Renal cortex interstitium (tissue), 15 donors: ENCODE measurements at places on chromosomes 1 and 21.

- DNase-seq: no peak
These were observed 3.4 kb downstream of the PRPF38B start for GRCh38 chr1:108695535-108695934.

DNA sequence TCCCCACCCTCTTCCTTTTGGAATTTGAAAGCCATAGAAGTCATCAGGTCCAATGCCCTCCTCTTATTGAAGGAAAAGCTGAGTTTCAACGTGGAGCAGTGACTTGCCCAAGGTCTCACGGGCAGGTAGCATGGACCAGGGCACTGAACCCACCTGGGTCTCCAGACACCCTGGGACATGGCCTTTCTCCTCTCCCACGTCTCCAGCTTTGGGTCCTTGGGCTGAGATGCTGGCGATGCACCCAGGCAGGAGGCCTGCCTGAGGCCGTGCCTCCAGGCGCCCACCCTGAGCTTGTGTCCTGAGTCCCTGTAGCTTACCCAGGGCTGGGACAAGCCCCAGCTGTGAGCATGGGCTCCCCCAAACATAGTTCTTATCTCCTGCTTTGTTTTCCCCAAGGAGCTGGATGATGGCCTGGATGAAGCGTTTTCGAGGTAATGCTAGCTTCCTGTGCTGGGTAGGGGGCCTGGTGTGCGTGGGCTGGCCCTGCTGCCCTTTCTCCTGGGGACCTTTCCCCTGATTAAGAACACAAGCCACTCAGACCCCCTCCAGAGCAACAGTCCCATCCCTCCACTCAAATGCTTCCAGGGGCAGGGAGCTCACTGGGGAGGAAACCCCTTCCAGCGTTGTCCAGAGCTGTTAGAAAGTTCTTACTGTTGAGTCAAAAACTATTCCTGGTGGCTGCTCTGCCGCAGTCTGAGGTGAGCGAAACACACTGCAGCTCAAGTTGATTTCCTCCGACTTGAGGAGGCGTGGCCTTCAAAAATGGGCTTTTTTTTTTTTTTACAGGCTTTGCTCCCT lies 21.6 kb downstream of the LDLRAP1 start:
- DNase-seq: no peak

DNA sequence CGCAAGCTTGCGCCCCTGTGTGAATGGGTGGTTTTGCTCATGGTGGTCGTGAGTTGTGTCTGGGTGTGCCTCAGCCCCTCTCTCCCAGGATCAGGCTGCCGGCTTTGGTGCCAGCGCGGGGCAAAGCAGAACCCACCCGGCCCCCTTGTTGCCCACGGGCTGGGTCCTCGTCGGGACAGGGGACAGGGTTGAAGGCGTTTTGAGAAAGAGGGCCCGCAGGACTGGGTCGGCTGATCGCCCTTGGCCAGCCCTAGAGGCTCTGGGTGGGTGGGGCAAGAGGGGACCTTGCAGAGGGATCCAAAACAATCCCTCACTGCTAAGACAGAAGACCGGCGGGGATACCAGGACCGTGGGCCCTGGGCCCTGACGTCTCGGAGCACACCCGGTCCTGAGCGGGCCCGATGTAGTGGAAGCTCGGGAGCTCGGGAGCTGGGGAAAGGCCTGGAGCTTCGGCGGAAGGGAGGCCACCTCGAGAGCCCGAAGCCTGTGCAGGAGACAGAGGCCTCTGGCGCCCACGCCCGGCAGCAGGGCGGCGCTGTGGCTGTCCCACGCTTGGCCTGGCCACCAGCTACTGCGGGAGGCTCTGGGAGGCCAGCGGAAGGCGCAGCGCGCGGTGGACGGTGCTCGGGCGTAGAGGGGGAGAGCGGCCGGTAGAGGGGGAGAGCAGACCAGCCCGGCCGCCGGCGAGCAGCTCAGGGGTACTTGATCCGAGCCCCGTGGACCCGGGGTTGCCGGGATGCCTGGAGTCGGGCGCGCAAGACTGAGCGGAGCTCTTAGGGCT lies 2.8 kb upstream of the ZNF678 start:
- no peak for DNase-seq

- no peak for DNase-seq
These were observed 49.8 kb upstream of the FBXO28 start for GRCh38 chr1:224064150-224064549.

DNA sequence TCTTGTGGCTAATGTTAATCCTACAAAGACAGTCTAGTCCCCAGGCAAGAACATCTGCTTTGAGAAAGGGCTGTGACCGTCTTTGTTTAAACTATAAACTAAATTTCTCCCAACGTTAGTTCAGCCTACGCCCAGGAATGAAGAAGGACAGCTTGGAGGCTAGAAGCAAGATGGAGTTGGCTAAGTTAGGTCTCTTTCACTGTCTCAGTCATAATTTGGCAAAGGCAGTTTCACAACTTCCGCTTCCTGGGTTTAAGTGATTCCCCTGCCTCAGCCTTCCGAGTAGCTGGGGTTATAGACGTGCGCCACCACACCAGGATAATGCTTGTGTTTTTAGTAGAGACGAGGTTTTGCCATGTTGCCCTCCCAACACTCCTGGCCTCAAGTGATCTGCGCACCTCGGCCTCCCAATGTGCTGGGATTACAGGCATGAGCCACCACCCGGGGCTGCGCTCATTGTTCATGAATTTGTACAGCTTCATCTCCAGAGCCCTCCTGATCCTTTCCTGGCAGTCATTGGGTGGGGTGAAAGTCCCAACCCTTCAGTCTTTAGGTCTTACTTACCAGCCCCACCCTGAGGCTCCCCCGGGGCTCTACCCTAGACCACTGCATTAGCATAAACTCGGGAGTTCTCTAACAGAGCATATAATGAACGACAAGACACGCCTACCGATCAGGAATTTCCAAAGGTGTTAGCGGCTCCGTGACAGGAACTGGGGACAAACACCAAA lies 4.9 kb upstream of the MASP2 start:
- no peak for DNase-seq

GRCh38 chr1:94001397-94002045 lies 92.3 kb upstream of the GCLM start:
- DNase-seq: no peak

GRCh38 chr1:91173346-91173890 lies 151.6 kb upstream of the ZNF644 start:
- no peak for DNase-seq

DNA sequence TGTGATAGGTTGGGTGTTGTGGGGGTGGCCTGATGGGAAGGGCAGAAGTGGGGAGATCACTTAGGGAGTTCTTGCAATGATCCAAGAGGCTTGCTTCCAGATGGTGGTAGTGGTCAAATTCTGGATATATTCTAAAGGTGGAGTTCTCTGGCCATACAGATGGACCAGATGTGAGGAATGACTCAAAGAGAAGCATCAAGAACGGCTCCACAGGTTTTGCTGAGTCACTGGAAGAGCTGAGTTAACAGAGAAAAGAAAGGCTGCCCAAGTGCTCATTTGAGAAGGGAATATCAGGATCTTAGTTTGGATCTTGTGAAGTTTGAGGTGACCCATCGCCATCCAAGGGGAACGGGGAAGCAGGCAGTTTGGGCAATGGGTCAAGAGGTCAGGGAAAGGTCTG lies 192.9 kb upstream of the GALNT2 start:
- no peak for DNase-seq

DNA sequence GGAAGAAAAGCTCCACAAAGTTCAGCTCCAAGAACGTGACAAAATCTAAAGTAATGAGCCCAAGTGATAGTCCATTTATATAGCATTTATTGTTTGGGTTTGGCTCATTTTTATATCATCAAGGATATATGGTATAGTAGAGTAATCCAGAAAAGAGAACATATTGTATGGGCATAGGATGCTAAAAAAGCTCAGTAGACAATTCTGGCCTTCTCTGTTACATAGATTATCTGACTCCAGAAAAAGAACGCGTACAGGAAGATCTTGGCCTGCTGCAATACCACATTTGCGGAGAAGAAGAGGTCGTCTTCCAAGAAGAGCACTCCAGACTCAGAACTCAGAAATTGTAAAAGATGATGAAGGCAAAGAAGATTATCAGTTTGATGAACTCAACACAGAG lies 43.8 kb downstream of the TMED5 start:
- no peak for DNase-seq

DNA sequence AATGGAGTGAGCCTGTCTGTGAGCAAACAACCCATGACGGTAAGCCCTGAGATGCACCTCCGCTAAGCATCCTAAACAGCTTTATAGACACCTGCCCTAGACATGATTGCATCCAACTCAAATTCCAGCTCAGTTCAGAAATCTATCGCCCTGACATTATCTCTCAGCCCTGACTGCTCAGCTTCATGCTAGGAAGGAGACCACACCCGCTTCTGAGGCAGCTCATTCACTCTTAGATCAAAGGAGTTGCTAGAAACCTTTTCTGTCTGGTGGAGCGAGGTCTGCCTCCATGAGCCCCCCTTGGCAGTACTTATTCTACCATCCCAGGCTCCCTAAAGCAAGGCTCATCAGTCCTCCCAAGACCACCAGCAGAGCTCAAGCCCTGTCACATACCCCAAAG lies 17.0 kb downstream of the IL10RB start:
- no peak for DNase-seq

DNA sequence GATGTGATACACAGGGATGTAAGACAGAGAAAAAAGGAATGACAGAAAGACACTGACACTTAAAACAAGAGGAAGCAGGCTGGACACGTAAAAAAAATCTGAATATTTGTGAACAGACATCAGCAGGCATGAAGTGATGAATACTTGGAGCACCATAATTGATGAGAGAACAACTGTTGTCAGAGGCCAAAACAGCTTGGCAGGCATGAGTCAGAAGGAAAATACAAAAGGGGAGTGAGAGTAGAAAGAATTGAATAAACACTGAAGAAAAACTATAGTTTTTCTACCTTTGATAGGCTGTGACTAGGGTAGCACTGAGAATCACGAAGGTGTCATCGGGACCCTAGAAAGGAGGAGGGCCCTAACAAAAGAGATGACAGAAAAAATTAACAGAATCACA lies 21.6 kb upstream of the GUCA2A start:
- DNase-seq: no peak

DNA sequence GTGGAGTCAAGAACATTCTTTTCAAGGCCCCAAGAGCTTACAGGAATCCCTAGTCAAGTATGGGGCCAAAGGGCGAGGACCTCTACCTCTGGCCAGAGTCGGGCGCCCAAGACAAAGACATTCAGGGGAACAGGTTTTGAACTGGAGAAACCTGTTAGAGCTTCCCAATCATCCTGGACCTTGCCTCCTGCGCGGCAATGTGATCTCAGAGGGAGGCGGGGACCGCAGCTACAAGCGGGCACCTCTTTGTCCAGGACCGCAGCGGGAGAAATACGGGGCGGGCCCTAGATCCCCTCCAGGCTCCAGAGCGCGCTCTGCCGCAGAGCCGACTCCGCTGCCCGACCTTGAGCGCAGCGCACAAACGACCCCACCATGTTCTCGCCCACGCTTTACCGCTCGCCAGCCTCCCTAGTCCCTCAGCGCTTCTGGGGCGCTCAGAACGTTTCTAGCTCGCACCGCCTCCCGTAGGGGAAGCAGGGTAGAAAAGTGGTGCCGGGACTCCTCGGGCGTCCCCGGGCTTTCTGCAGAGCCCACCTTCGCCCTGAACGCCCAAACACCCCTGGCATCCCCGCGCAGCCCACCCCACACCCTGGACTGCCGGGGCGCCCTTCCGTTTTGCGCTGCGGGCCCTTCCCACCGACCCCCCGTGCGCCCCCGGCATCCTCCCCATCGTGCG lies 28.1 kb downstream of the RABIF start:
- DNase-seq: peak; percentile 63

GRCh38 chr1:23915466-23915865 lies 2.3 kb upstream of the CNR2 start:
- DNase-seq: no peak

GRCh38 chr1:111862599-111862998 lies 106.9 kb downstream of the DDX20 start:
- DNase-seq: no peak

- no peak for DNase-seq
These were observed 74.7 kb upstream of the KCNK2 start for GRCh38 chr1:215007880-215008279.

GRCh38 chr1:112849425-112850033 lies 106.5 kb downstream of the SLC16A1 start:
- DNase-seq: no peak

GRCh38 chr1:227449051-227449450 lies 114.3 kb upstream of the ZNF678 start:
- no peak for DNase-seq

DNA sequence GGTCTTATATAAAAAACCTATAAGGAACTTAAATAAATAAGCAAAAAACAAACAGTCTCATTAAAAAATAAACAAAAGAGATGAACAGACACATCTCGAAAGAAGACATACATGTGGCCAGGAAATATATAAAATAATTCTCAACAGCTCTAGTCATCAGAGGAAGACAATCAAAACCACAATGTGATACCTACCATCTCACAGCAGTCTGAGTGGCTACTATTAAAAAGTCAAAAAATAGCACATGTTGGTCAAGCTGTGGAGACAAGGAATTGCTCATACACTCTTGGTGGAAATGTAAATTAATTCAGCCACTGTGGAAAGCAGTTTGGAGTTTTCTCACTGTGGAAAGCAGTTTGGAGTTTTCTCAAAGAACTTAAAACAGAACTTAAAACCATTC lies 100.3 kb upstream of the ADAMTS5 start:
- no peak for DNase-seq

GRCh38 chr1:96771847-96772246 lies 50.3 kb downstream of the PTBP2 start:
- DNase-seq: no peak

DNA sequence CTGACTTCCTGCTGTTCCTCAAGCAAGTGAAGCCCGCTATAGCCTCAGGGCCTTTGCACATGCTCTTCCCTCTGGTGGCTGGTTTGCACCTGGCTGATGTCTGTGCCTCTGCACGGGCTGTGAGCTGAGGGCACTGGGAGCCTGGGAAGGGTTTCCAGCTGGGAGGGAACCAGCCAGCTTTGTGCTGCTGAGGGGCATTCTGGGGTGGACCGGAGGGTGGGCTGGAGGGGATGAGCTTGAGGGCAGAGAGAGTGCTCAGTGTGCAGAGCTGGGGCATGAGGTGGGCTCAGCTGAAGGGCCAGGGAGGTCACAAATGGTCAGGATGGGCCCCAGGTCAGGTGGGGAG lies 305.7 kb downstream of the MATN1 start:
- DNase-seq: no peak

GRCh38 chr1:232743999-232744398 lies 61.2 kb upstream of the MAP10 start:
- no peak for DNase-seq

DNA sequence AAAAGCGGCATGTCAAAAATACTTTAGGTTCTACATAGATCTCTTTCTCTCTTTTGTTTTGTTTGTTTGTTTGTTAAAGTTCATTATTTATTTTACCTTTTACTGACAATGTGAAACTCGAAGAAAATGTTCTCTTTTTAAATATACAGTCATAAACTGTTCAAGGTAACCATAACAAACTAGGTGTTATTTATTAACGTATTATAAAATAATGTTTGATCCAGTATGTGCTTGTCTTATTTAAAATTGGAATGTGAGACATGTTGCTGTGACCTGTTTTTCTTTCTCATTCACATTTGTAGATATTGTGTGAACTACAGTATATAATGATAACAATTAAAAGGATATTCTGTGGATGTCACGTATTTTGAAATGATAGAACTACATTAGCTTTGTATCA lies 5.9 kb upstream of the LEPR start:
- DNase-seq: no peak
